ENCODE measurements at places on chromosomes 1 and 21.
A peak's percentile ranks its signal among the peaks of the same experiment; 100 is the strongest.

GRCh38 chr1:77065693-77066342 lies 153.4 kb downstream of the PIGK start:
- DNase-seq = no peak

- DNase-seq = no peak
These were observed 1.5 kb downstream of the L1TD1 start for GRCh38 chr1:62196086-62196690.

DNA sequence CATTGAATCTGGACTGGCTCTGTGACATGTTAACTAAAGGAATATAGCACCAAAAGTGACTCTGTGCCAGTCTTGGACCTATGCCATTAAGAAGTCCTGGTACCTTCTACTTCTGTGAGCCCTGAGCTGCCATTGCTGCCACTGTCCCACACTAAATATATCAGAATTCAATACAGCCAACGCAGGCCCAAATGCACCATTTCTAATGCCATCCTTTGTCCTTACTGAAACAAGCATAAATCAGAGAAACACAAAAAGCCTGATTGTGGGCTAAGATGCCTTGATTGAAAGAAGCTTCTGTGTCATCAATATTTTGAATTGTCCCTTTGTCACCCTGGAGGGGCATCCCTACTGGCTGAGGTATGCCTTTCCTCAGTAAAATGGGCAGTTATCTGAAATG lies 66.9 kb upstream of the NEK2 start:
- peak; percentile 57 for DNase-seq

DNA sequence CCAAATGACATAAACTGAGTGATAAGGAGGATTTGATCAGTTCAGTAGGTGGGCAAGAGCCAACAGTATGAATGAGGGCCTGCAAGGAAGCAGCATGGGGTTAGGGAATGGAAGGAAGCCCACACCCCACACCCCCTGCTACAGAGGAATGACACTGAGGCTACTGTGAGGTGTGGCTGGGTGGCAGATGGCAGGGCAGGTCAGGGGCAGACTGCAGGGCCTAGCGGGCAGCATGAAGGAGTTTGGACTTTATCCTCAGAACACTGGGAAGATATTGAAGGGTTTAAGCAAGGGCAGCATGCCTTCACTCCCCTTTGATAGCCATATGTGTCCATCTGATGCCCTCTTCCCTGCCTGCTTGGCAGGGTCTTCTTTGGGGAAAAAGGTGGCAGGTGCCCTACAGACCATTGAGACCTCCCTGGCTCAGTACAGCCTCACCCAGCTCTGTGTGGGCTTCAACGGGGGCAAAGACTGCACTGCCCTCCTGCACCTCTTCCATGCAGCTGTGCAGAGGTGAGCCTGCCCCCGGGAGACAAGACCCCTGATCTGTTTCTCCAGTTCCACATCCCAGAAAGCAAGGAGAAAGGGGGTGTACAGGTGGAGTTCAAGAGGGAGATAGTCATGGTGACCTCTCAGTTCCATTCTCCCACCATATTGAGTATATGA lies 4.1 kb upstream of the LENEP start:
- no peak for DNase-seq

All from midbrain (tissue), 1 donor.